ENCODE measurements at places on chromosomes 7 and 10.
A peak's percentile ranks its signal among the peaks of the same experiment; 100 is the strongest.

DNA sequence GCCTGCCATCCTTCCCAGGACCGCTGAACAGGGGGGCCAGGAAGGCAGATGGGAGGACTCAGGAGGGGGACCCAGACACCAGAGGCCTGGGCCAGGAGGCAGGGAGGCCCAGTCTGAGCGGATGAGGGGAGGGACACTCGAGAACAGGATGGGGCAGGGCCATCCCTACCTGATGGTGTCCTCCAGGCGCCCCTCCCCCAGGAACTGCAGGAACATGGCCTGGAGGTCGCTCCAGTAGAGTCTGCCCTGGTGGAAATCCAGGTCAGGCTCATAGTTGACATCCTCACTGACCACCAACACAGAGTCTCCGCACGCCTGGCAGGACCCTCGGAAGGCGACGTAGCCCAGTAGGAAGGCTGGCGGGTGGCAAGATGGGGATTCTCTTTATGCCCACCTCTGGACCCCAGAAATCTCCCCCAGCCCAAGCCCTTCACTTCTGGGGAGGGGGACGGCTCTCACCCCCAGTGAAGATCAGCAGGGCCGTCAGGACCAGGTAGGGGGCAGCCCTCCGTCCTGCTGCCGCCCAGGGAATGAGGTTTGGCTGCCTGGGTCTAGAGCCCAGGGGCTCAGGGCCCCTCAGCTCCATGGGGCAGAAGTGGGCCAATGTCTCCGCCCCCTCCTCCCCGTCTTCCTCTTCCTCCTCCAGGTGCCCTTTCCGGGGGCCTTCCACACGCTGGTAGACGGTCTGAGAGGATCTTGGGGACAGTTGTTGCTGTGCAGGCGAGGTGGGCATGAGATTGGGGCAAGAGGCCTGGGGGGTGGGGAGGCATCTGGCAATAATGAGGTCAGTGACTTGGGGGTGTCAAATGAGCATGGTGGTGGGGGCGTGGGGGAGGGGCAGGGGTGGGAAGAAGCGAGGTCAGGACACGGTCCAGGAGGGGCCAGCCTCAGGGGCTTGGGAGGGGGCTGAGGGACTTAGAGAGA lies 573 bp downstream of the TFR2 start:
- DNase-seq: no peak

- DNase-seq: no peak
Observed at GRCh38 chr7:130733931-130734814, at the start of gene KLF14. KLF14 (minus strand) TSS chr7:130734207; CDS start chr7:130734033, 174 bp downstream.

- no peak for DNase-seq
Observed at GRCh38 chr10:119713744-119714483, 11.9 kb upstream of the INPP5F start.

GRCh38 chr10:68787813-68788212 lies 39.5 kb upstream of the STOX1 start:
- no peak for DNase-seq

GRCh38 chr10:89793649-89794254 lies 92.4 kb downstream of the KIF20B start:
- DNase-seq: peak; percentile 35

GRCh38 chr10:32957341-32958084 lies 517 bp downstream of the ITGB1 start:
- no peak for DNase-seq

- peak; percentile 18 for DNase-seq
Observed at GRCh38 chr7:51366930-51367613, 50.5 kb upstream of the COBL start.

DNA sequence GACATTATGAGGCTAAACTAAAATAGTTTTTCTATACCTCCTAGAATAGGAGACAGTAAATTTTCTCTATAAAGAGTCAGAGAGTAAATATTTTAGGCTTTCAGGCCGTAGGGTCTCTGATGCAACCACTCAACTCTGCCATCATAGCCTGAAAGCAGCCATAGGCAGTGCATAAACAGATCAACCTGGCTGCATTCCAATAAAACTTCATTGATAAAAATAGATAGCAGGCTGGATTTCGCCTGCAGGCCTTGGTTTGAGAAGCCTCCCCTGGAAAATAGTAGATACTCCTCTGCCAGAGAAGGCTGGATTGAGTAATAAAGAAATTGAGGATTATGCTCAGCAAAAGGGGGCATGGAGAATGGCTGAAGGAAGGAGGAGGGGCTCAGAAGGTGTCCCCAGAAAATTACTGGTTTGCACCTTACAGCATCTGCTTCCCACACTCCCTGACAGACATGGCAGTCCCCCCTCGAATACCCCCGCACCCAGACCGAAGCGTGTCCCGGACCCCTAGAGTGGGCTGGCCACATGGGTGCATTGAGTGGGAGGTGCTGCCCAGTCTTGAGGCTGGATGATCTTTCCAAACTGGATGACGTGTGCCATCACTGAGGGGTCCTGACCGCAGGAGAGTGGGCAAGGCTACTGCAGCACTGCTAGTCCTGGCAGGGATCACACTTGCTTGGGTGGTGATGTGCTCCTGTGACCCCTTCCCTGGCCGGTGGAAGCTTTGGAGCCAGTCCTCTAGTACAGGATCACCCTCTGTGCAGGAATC lies 126.6 kb downstream of the PTPN20 start:
- no peak for DNase-seq

- DNase-seq: no peak
Observed at GRCh38 chr10:47383261-47384147, 589 bp downstream of the ZNF488 start.

DNA sequence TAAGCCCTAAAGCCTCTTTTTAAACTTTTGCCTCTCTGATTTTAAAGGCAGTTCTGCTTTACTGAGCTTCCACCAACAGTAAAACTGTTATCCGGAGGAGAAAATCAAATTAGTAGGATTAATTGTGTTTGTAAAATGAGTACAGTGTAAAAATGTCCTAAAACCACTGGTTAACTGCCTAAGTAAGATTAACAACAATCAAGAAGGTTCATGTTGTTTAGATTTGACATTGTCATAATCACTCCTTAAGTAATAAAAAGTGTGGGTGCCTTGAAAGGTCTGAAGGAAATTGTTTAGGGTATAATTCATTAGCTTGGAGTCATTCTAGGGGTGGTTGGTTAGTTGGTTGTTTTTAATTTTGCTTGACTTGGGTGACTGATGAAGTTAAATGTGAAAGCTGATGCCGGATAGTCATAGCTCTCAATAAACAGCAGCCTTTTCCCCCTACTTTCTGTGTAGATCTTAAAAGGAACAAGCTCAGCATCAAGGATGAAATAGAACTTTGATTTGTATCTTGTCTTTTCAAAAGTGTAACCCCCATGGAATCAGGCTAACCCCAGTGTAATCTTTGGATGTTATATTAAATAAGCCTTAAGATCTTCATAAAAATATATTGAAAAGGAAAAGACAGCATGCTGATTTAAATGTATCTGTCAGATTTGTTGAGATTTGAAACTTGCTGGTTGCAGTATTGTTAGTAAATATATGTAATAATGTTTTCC lies 148.3 kb downstream of the ARID5B start:
- DNase-seq: no peak

- no peak for DNase-seq
Observed at GRCh38 chr7:151542606-151543130, 23.0 kb upstream of the RHEB start.

DNA sequence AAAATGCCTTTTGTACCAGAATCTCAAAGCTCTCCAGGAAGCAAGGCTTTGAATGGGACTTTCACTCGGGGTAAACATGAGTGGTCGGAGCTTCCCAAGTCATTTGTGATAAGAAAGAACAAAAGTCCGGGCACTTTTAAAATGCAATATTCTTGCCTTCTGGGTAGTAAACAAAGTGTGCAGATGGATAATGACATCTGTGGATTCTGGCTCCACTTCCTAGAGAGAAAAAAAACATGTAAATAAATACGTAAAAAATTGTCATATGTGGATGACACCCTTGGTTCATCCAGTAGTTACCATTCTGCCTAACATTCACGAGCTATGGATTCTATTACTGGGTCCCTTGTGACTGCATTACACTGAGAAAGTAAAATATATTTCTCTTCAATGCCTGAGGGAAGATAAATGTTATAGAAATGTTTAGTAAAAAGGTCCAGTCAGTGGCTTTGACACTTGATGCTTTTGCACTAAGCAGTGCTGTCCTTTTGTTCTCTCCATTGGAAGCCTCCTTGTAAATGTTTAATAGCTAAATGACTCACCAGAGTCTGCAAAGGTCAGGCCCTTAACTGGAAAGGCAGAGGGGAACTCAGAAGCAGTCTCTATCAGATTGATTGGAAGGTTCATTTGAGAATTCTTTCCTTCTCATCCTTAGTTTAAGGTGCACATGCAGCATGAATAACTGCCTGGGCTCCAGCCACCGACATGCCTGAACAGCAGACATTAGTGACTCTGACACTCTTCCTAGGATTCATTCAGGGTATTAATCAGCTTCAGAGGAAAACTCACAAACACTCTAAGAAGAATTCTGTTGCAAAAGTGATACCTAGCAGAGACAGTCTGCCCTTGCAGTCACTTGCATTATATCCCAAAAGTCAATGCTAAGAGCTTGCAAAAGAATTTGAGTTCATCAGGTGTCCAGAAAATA lies 11.7 kb upstream of the EDRF1 start:
- no peak for DNase-seq

GRCh38 chr7:127682140-127682539 lies 30.1 kb downstream of the SND1 start:
- no peak for DNase-seq

DNA sequence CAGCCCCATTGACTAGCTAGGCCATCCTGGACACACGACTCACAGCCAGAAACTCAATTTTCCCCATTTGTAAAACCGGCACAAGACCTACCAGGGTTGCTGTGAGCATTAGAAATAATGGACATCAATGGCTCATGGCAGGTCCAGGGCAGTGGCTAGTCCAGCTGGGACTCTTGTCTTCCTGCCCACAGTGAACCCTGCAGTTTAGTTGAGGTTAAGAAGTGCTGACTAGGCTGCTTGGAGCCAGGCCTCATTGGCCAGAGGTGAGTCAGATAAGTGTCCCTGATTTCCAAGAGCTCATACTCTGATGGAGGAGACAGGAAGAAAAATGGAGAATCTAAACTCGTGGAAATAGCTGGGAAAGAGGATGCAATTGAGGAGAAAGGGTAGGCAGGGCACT lies 123.4 kb upstream of the ZNF92 start:
- no peak for DNase-seq

DNA sequence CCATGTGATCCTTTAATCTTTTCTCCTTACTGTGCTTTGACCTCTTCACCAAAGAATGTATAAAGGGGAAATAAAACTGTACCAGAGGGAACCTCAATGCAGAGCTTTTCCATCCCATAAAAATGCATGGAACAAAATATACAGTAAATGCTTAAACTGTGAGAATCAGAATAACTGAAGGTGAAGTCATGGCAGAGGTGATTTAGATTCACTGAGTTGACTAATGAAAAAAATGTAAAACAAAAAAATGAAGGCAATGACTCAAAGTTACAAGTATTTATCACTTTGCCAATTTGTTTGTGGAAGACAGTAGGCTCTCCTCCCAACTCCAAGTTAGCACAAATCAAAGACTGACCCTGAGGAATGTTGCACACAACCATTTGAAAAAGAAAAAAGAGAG lies 1331.6 kb upstream of the SORCS1 start:
- DNase-seq: no peak

DNA sequence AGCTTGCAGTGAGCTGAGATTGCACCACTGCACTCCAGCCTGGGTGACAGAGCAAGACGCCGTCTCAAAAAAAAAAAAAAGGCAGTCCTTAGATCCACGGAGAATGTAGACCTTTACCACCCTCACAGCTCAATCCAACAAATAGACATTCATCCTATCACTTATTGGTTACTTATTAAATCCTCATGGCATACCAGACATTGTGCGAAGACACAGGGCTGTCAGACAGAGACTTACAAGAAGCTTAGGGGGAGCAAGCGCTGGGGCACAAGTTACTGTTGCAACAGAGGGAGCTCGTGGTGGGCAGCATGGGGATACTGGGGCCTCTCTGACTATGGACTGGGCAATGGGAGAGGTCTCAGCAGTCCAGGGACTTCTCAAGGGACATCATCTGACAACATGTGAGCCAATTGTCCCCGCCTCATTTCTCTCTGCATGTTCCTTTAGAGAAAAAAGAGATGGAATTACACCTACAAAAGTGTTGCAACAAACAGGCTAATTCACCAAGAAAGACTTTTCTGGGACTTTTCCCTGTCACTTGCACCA lies 82.8 kb upstream of the TNS3 start:
- no peak for DNase-seq

DNA sequence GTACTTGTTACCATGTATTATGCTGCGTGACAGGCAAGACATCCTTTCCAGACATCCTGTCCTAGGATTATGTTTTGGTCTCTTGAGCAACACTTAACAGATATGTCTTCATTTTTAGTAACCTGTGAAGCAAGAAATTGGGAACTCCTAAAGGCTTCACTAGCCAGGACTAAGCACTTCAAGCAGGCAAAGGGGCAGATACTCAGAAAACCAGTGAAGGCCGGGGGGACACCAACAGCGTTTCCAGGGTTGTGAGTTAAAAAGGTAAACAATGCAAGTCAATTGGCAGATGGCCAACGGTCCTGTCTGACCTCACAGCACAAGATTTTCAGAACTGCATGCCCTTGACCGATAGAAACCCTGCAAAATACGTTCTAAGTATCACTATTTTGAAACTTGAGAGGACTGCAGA lies 77.6 kb upstream of the SFMBT2 start:
- peak; percentile 8 for DNase-seq

GRCh38 chr10:35949811-35950211 lies 307.7 kb upstream of the FZD8 start:
- peak; percentile 61 for DNase-seq

- DNase-seq: no peak
Observed at GRCh38 chr10:112278871-112279270, 4.3 kb upstream of the TECTB start.

- DNase-seq: no peak
Observed at GRCh38 chr7:123836656-123837055, 8.3 kb upstream of the HYAL4 start.

DNA sequence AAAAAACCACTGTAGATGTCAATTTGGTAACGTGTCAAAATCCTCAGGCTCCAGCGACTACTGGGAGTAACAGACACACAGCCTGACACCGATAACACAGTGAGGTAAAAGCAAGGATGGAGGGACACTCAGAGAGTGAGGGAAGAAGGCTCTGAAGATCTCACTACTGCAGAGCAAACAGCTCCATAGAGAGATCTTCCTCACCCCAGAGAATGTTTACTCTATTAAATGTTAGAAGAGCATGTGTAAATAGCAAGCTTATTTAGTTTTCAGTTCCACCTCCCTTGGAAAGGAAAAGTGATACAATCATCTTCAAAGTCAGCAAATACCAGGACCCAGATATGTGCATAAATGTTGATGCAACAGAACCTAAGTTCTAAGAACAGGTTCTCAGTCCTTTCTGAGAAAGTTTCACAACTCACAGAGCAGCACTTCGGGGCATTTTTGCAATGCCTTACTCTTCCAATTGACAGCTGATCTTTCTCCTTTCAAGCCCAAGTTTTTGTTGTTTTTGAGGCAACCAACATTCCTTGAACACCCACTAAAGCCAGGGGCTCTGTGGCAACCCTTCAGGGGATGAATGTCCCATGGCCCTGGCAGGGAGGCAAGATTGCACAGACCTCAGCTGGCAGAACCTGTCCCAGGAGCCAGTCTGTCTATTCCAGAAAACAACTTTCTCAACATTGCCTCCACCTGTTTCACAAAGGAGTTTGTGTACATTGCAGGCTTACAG lies 177.4 kb downstream of the SFMBT2 start:
- DNase-seq: no peak
